ENCODE measurements at places on chromosomes 2 and 18.

GRCh38 chr2:72004976-72005375 is 142.7 kb downstream of the CYP26B1 start:
- DNase-seq: no peak

DNA sequence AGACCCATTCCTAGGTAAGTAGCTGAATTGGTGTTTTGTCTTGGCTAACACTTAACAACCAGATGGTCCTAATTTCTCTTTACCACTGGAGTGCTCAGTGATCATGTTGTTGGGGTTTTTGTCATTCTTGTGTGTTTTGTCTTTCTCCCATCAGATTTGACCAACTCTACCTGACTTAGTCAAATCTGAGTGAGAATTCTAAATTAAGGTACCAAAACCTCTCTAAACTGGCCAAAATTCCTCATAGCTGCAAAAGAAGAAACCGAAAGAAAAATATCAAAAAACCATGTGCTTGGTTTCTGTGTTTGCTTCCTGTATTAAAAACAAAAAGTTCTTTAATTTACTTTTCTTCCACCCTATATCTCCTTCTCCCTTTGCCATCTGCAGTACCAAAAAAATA is 350.7 kb upstream of the SPHKAP start:
- no peak for DNase-seq

- no peak for DNase-seq
Measured at GRCh38 chr18:40124107-40124506, 1830.9 kb upstream of the PIK3C3 start.

DNA sequence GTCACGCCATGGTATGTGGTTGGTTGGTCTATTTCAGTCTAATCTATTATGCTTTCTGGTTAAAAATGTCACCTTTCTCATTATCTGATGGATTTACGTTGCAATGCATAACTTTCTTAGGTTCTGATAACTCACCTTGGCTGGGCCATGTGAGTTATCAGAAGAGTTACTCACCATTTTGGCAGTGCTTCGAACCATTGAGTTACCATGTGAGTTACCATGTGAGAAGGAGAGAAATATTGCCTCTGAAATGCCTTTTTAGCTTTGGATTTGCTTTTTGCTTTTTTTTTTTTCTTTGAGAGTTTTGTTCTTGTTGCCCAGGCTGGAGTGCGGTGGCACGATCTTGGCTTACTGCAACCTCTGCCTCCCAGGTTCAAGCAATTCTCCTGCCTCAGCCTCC is 1.6 kb downstream of the SMARCAL1 start:
- DNase-seq: no peak

GRCh38 chr2:45585267-45585861 is 25.7 kb downstream of the SRBD1 start:
- DNase-seq: no peak

Measured in caudate nucleus (tissue), 63 donors.